ENCODE measurements at places on chromosomes 13 and 19. TPM values are rescaled to one million over a fixed set of nuclear protein-coding genes. Genes with fewer than 3 reads are reported as not detected.

Gene CGB2
- total RNA-seq: not detected

Gene DPF1
- 1.1 TPM for total RNA-seq

Gene CATSPERD
- not detected for total RNA-seq

Gene MUC16
- total RNA-seq: 75.0 TPM

Gene VSIG10L
- total RNA-seq: 2.3 TPM

Gene PCP2
- total RNA-seq: 1.0 TPM

Gene GSK3A
- 44.6 TPM for total RNA-seq

Gene APOC4
- not detected for total RNA-seq

Gene NLRP11
- total RNA-seq: not detected

Gene CEACAM4
- not detected for total RNA-seq

Gene ZNF99
- not detected for total RNA-seq

- no peak overlapping the region for H3K27ac ChIP-seq
- no peaks in the 10 kb centered on the region for H3K36me3 ChIP-seq
- DNase-seq: no peak
- H3K4me3 ChIP-seq: no peak overlapping the region
Measured at GRCh38 chr13:30129411-30129810, 177.9 kb downstream of the KATNAL1 start.

GRCh38 chr19:55647732-55648584, at the start of gene CCDC106:
TSS of gene CCDC106 (plus strand) at chr19:55648212. CDS start at chr19:55649047, 835 bp downstream.
- peaks cover 6% of the 10 kb centered on the region for H3K36me3 ChIP-seq
- no peaks in the 10 kb centered on the region for H3K27me3 ChIP-seq
- H3K4me3 ChIP-seq: no peak within 1 kb of the TSS
- H3K27ac ChIP-seq: no peak within 1 kb of the TSS
- peak; percentile 9 for DNase-seq

DNA sequence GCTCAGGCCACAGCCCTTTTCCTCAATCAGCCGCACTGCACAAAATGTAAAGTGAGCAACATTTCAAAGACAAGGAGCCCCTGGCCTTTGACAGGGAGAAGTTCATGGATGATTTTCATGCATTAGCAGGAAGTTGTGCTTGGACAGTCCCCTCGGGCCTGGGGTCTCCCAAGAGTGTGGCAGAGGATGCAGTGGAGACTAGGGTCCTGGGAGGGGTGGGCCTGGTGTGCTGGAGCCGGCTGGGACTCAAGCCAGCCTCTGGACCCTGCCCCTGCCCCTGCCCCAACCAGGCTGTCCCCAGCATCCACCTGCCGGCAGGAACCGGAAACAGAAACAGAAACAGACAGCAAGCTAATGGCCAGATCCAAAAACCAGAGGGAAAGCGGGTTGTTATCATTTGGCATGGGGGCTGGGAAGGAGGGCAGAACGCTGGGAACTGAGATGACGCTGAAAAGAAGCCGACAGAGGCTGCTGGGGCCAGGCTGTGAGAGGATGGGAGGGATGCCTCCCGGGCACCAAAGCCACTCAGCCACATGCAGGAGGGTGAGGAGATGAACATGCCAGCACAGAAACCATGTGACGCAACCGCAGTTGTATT, 2.3 kb downstream of the GAS6 start:
- H3K36me3 ChIP-seq: no peaks in the 10 kb centered on the region
- peaks cover 10% of the 10 kb centered on the region for H3K27me3 ChIP-seq
- H3K4me3 ChIP-seq: no peak overlapping the region
- no peak overlapping the region for H3K27ac ChIP-seq
- DNase-seq: no peak
- H3K4me1 ChIP-seq: peaks cover 13% of the 10 kb centered on the region

- DNase-seq: peak; percentile 91
- peak overlapping the region; percentile 83 for H3K4me3 ChIP-seq
- no peaks in the 10 kb centered on the region for H3K27me3 ChIP-seq
- H3K4me1 ChIP-seq: peaks cover 31% of the 10 kb centered on the region
- H3K36me3 ChIP-seq: peaks cover 2% of the 10 kb centered on the region
- H3K27ac ChIP-seq: no peak overlapping the region
Measured at GRCh38 chr19:41883821-41884733, 1.1 kb downstream of the ARHGEF1 start.

DNA sequence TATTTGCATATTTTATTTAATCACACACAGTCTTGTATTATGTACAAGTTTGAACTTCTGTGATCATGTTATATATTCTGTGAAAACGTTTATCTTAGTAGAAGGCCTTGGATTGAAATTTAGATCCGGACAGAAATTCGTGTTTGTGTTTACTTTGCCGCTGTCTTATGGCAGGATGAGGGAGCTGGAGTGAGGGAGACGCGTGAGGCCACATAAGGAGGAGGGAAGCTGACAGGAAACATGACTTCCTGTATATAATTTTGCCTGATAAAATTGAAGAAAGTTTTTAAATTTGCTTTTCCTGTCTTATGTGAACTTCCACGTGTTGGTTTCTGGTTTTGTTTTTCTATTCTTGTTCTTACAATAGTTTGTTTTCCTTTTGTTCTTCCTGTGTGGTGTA, 200.2 kb downstream of the MTUS2 start:
- H3K4me1 ChIP-seq: no peaks in the 10 kb centered on the region
- H3K4me3 ChIP-seq: no peak overlapping the region
- DNase-seq: no peak

DNA sequence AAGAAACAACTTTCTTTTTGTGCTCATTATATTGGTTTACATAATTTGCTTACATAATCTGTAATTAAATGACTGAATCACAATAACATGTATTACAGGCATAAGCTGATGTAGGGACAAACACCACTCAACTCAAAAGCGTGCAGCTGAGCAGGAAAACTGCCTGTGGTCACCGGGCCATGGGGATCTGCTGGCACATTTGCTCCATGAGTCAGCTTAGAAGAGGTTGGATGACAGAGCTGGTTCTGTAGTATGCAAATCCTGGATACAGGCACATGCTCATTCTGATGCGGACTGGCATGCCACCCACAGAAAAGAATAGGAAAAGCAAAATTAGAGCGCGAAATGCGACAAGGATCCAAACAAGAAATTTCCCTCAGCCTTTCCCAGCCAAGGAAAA, 128.6 kb downstream of the USP12 start:
- peak overlapping the region; percentile 62 for H3K27ac ChIP-seq
- H3K4me3 ChIP-seq: no peak overlapping the region
- peak; percentile 94 for DNase-seq

- peaks cover 45% of the 10 kb centered on the region for H3K36me3 ChIP-seq
- H3K27me3 ChIP-seq: no peaks in the 10 kb centered on the region
- H3K4me3 ChIP-seq: no peak overlapping the region
- DNase-seq: no peak
- no peak overlapping the region for H3K27ac ChIP-seq
Measured at GRCh38 chr13:102620516-102620915, 23.7 kb downstream of the TPP2 start.

DNA sequence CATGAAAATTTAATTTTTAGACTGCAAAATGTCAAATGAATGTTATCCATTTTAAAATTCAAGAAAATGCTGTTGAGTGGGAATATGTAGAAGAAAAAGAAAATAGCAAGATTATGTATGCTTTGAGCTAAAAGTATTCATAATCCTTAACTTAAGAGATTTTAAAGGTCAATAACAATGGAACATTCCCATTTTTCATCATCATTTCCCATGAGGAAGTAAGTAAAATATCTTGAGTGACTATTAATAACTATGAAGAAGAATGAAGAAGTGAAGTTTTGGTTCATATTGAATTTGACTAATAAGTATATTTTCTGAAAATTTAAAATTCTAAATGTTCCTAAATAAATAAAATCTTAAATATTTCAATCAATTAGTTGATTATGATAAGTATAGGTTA, 273.4 kb downstream of the DACH1 start:
- no peak overlapping the region for H3K27ac ChIP-seq
- H3K27me3 ChIP-seq: no peaks in the 10 kb centered on the region
- H3K4me3 ChIP-seq: no peak overlapping the region
- H3K4me1 ChIP-seq: no peaks in the 10 kb centered on the region
- H3K36me3 ChIP-seq: no peaks in the 10 kb centered on the region
- no peak for DNase-seq

- H3K27me3 ChIP-seq: no peaks in the 10 kb centered on the region
- H3K27ac ChIP-seq: no peak overlapping the region
- no peaks in the 10 kb centered on the region for H3K36me3 ChIP-seq
- no peak for DNase-seq
- H3K4me1 ChIP-seq: 0 out of 2 replicates have a peak, but pooled peaks cover 8% of the 10 kb centered on the region
Measured at GRCh38 chr19:39263912-39264305, 4.3 kb upstream of the IFNL2 start.

- H3K4me1 ChIP-seq: no peaks in the 10 kb centered on the region
- H3K36me3 ChIP-seq: no peaks in the 10 kb centered on the region
- no peak for DNase-seq
- no peak overlapping the region for H3K4me3 ChIP-seq
- H3K27ac ChIP-seq: no peak overlapping the region
- H3K27me3 ChIP-seq: no peaks in the 10 kb centered on the region
Measured at GRCh38 chr13:86409466-86410241, 610.4 kb upstream of the SLITRK6 start.

GRCh38 chr13:40908546-40908945, 110.6 kb downstream of the ELF1 start:
- no peaks in the 10 kb centered on the region for H3K36me3 ChIP-seq
- no peak overlapping the region for H3K4me3 ChIP-seq
- no peak for DNase-seq
- H3K4me1 ChIP-seq: no peaks in the 10 kb centered on the region
- H3K27me3 ChIP-seq: no peaks in the 10 kb centered on the region

- DNase-seq: no peak
- H3K36me3 ChIP-seq: no peaks in the 10 kb centered on the region
- no peak overlapping the region for H3K27ac ChIP-seq
- H3K4me1 ChIP-seq: no peaks in the 10 kb centered on the region
- peaks cover 55% of the 10 kb centered on the region for H3K27me3 ChIP-seq
- H3K4me3 ChIP-seq: no peak overlapping the region
Measured at GRCh38 chr19:30401956-30402355, 29.8 kb downstream of the ZNF536 start.

Measured in PC-9 (cell line).